Skeletal muscle cell (primary cell): ENCODE measurements at places on chromosomes 3 and 15.

DNA sequence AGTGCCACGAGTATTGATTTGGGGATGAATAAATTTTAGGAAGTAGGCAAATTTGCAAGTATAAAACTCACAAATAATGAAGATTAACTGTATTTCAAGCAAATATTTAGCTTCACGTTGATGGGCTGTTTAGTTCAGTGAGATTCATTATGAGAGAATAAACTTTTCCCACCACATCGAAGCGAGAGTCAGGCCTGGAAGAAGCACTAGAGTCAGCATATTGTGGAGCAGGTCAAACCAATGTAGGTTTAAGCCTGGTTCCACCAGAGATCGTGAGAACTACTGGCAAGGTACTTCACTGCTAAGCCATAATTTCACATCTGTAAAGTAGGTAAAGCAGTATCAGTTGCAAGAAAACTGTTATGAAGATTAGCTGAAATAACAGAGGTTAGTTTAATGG is 22.3 kb downstream of the WDR49 start:
- no peak for DNase-seq

DNA sequence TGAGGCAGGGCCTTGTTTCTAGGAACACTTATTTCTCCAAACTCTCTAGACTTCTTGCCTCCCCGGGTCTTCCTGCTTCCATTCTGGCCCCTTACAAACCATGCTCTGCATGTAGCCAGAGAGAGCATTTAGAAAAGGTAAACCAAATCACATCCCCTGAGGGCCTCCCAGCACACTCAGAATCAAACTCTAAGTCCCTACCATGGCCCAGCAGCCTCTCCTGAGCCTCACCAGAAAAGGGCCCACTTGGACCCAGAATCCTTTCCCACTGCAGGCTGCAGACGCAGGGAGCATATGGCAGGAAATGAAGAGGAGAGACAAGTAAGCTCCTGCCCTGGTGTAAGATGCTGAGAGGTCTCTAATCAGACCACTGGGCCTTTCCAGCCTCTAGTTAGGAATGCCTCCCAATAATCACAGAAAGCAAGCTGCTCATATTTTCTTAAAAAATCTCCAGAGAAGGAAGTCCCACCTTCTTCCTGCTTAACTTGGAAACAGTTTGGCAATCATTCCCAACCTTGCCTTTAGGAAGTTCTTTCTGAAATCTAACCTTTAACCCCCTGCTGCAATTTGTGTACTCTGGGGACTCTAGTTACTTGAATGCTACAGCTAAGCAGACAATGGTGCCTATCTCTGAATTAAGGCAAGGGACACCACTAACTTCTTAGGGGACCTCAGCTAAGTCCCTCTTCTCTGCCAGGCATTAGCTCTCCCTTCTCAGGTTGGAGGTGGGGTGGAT is 4.2 kb downstream of the AMOTL2 start:
- DNase-seq, result no peak

GRCh38 chr15:91168457-91168856 is 68.4 kb downstream of the SV2B start:
- DNase-seq, result no peak

GRCh38 chr3:169071003-169071402 is 592.5 kb downstream of the MECOM start:
- DNase-seq, result no peak

- DNase-seq, result no peak
These were observed 23.6 kb downstream of the SEC61A1 start for GRCh38 chr3:128075522-128076482.

DNA sequence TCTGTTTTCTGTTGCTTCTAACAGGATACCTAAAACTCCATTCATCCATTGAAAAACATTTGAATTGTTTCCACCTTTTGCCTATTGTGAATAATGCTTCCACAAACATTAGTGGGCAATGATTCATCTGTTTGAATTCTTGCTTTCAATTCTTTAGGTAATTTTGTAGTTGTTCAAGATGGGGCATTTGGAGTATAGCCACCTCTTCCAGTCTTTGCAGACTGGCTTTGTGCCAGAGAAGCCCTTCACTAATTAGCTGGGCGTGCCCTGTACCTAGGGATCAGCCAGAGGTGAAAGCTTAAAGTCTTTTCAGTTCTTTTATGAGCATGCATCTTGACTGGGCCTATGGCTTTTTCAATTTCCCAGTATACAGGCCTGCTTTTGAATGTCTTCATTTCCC is 10.9 kb downstream of the RTP1 start:
- DNase-seq, result no peak

DNA sequence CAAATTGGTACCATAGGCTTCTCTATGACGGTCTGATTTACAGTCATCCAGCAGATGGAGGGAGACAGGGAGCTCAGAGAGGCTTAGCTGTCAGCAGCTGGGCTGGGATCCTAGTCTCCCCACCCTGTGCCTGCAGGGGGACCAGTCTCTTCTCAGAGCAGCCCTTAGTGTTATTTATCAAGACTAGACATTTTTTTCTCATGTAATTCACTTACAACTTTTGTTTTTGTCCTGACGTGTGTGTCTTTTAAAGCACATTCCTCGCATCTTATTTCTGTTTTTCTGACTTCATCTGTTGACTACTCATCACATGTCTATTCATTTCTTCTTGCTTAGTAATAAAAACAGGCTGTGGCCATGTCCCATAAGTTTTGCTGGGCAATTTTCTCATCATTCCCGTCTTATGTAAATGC is 116.1 kb downstream of the KLF13 start:
- peak; percentile 77 for DNase-seq

- no peak for DNase-seq
These were observed 21.2 kb upstream of the SHC4 start for GRCh38 chr15:48984811-48985352.

DNA sequence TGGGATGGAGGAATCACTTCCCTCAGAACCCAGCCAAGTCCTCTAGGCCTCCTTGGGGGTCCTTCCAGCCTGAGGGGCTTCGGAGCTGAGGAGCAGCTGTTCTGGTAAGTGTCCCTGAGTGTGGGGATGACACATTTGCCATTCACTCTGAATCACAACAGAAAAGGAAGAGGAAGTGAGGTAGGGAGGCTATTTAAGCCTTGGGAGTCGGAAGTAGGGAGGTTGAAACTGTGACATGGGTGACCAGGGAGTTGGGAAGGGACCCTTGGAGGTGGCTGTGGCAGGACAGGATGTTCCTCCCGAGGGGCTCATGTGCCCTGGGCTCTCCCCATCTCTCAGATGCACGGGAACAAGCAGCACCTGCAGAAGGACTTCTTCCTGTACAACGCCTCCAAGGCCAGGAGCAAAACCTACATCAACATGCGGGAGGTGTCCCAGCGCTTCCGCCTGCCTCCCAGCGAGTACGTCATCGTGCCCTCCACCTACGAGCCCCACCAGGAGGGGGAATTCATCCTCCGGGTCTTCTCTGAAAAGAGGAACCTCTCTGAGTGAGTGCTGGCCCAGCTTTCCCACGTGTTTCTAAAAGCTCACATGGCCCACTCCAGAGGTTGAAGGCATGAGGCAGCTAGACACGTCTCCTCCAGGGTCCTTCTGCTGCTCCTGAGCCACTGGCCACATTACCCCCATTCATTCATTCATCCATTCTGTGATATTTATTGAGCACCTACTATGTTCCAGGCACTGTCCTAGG is 43.3 kb downstream of the CAPN3 start:
- DNase-seq, result no peak

DNA sequence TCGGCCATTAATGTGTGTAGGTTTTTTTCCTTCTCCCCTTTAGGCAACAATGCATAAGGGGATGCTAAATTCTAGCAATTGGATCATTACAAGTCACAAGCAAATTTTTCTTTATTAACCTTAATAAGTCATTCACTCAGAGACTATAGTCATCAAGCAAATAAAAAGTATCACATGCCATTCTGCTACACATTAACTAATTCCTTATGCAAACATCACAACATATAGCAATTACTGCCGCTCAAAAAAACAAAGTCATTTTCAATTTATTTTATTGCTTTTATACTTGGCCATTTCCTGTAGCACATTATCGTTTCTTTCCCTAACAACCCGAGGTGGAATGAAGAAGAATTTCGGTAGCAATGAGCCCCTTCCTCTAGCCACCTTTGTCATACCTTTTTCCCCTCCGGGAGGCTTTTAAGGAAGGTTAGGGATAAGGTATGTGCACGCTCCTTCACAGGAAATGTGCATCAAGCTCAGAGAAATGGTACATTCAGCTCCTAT is 421.2 kb downstream of the TIGIT start:
- DNase-seq, result no peak

- no peak for DNase-seq
These were observed 374.1 kb downstream of the FHIT start for GRCh38 chr3:60877188-60877587.

DNA sequence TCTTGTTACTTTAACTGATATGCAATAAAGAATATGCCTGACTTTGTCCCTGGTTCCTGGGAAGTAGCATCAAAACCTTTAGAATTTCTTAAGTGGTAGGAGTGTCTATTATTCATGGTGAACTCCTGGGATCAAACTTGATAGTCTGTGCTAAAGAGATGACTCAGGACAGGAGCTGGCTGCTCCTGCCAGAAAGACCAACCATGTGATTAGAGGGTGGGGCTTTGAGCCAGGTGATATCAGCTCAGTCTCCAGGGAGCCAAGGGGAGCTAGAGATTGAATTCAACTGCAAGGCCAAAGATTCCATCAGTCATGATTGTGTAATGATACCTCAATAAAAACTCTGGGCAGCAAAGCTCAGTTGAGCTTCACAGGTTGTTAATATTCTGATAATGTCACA is 20.6 kb upstream of the TMC3 start:
- DNase-seq, result no peak

DNA sequence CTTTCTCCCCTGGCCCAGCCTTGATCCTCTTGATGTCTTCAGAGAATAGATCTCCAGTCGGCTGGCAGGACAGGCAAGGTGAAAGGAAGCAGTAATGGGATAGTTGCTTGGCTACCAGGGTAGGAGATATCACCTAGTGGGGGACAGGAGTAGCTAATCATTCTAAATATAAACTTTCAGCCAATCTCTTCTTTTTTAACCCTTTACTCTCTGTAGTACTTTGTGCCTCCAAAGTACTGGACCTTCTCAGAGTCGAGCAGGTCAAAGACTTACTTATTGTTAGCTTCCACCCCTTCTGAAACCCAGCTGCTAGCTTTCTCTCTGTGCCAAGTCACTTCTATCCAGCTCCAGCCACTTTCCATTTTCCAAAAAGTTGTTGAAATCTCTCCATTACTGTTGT is 43.4 kb upstream of the FILIP1L start:
- DNase-seq, result no peak

DNA sequence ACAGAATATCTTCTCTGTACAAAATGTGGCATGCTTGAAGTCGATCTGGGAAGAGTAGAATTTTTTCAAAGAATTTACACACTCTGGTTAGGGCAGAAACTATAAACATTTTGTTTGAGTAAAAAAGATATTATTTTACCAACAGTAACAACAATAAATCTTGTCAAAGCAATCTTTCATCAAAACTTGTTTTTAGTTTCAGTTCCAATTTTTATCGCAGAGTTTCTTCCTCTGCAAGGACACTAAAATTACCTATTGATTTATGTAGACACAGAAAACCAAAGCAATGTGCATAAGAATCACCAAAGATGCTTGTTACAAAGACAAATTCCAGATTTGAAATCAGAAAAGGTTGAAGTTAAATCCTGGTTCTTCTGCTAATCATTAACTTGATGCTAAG is 61.9 kb downstream of the CGGBP1 start:
- DNase-seq, result no peak

GRCh38 chr3:14175383-14176037 is 2.9 kb downstream of the XPC start:
- no peak for DNase-seq

- peak; percentile 14 for DNase-seq
These were observed 39.1 kb downstream of the SCAPER start for GRCh38 chr15:76866008-76866407.

GRCh38 chr15:50046159-50046558 is 72.9 kb downstream of the ATP8B4 start:
- DNase-seq, result no peak

DNA sequence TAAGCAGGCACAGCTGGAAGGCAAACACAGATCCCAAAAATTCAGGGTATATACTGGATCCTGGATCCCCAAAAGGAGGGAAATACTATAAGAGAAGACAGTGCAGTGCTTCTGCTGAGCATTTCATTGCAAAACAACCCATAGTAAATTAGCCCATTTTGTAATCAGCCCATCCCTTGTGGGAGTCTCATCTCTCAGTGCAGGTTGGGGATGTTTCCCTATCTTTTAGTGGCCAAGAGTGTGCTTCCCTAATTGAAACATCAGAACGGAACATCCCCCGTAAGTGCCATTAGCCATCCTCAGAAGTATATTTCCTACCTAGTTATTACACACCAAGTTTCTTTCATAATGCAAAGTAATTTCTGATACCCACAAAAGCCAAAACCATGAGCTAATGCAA is 11.2 kb upstream of the MTMR14 start:
- DNase-seq, result no peak

- no peak for DNase-seq
These were observed 96.6 kb downstream of the SLC9A9 start for GRCh38 chr3:143751643-143752178.

DNA sequence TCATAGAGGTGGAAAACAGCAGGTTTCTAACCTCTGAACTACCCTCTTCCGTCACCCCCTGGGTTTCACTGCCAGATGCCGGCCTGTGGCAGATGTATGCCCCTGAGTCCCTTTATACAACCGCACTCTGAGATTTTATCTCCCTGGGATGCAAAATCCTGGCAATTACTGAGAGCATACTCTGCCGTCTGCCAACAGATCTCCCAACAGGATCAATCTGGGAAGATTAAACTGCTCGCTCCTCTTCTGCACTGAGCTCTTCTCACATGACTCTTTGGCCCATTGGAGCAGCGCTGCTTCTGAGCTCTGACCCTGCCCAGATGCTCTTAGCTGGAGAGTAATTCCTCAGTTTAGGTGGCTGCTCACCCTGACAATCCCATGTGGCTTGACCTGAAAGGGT is 133.2 kb downstream of the LIPC start:
- DNase-seq, result no peak

GRCh38 chr3:100358413-100358812 is 23.9 kb downstream of the NIT2 start:
- no peak for DNase-seq

DNA sequence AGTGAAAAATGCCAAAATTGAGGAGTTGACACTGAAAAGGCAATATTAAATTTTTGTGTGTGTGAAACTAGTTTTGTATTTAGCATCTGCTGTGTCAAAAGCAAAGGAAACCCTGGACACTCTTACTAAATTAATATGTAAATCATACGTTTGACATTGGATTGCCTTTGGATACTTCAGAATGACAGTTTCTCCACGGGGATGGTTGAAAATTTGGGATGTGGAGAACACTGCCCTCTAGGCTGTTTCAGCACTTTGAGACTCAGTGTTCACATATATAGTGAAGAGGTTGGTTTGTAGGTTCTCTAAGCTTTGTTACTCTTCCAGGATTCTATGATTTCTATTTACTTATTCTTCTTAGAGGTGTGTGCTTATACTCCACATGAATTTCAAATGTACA is 3.0 kb downstream of the ROBO2 start:
- DNase-seq, result no peak

- no peak for DNase-seq
These were observed 436 bp downstream of the ADPGK start for GRCh38 chr15:72783004-72783639.

GRCh38 chr15:31974855-31975829 is 55.2 kb upstream of the CHRNA7 start:
- DNase-seq, result no peak
